Hematopoietic multipotent progenitor cell treated with erythropoietin and hydrocortisone succinate and interleukin-3 and kit ligand, for 8 days (in vitro differentiated cells): ENCODE measurements at places on chromosomes 1 and 21.

GRCh38 chr1:7519861-7520395 lies 251.2 kb upstream of the VAMP3 start:
- no peak for DNase-seq

GRCh38 chr1:175415129-175415712 lies 222.6 kb upstream of the KIAA0040 start:
- DNase-seq: no peak

- DNase-seq: no peak
Measured at GRCh38 chr1:9946315-9946714, 3.0 kb downstream of the NMNAT1 start.

DNA sequence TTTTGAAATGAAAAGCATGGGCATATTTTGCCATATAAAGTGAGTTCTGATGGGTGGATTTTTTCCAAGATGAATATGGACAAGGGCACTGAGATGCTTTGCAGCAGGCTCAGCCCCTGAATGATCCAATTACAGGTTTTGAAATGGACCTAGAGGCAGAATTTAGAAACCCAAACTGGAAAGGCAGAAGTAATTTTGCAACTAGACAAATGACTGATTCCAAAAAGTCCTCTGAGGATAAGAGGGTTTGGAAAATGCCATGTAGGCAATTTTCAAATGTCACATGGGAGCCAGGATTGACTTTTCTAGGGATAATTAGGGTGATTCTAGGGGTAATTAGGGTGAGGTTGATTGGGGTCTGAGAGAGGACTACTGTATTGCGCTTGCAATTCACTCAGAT lies 148.9 kb upstream of the ZNF648 start:
- DNase-seq: no peak

DNA sequence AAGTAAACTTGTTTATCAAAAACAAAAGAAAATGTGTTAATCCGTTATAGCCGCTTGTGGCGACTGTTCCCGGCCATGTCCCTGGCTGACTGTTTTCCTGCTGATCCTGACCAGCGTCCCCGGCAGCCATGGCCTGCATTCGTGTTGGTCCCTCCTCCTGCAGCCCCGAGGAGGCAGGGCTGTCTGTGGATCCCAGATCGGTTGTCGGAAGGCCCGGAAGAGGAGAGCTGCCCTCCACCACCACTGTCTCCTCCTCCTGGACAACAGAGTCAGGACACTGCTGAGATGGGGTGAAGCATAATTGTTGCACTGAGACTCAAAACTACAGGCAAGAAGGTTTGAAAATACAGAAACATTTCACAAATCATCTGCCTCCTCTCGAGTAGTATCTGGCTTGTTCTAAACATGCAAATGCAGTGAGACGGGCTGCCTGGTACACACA lies 3.6 kb upstream of the MXRA8 start:
- DNase-seq: no peak

DNA sequence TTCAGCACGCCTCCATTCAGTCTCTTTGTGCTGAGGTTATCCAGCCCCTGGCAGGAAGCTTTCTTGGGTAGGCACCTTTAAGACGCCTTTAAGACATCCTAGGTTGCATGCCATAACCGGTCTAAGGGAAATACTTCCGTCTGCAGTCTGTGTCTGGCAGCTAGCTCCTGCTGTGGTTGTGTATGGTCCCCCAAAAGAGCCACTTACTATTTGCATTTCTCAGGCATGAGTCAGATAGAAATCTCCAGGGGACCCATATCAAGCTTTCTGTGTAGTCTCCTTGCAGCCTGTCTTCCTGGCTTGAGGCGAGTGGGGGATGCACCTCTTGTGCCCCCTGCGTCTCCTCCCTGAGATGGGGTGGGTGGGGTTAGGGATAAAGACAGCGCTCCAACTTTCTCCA lies 10.0 kb upstream of the RYR2 start:
- DNase-seq: no peak

DNA sequence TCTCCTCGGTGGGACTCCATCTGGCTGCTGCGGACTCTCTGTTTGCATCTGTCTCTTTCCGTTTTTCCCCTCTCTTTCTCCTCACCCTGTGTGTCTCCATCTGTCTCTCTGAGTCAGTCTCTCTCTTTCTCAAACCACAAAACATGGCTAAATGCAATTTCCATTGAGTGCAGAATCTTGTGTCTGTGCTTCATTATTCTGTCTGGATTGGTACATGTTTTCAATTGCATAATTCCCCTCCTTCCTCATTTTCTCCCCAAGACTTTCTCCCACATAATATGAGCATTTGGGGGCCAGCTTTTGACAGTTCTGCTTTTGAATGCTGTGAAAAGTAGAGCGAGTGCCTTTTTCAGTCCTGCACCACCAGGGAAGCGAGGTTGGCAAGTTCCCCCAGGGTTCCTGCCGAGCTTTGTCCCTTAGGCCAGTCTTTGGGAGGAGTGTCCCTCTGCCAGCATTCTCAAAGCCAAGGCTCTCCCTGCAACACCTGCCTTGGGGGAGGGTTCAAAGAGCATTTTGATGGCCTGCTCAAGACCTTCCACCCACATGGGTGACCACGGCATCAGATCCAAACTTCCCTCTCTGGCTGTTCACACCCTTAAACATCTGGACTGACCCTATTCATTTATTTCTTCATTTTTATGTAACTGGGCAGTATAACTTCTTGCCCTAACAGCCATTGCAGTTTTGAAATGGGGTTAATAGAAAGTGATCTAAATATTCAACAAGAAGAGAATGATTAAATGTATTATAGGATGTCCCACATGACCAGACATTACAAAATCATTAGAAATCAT lies 32.8 kb upstream of the SCMH1 start:
- peak; percentile 13 for DNase-seq

GRCh38 chr1:219537223-219537631 lies 75.7 kb downstream of the ZC3H11B start:
- DNase-seq: no peak

DNA sequence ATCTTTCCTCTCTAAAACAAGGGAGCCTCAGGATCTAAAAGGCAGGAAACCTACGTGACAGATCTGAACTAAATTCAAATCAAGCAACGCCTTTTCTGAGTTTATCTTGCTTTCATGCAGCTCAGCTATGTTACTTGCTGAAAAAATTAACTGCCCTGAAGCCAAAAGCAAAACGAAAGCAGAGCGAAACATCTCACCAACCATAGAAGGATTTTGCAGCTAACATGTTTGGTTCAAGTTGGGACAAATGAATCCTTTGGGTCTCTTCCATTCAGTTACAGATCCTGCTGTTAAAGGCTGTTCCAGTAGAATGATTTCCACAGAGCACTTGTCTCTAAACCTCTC lies 482 bp downstream of the SLC2A5 start:
- DNase-seq: no peak

- DNase-seq: no peak
Measured at GRCh38 chr1:25654109-25654660, 37.6 kb downstream of the MAN1C1 start.

- no peak for DNase-seq
Measured at GRCh38 chr21:34217263-34217662, 143.9 kb downstream of the MRPS6 start.

DNA sequence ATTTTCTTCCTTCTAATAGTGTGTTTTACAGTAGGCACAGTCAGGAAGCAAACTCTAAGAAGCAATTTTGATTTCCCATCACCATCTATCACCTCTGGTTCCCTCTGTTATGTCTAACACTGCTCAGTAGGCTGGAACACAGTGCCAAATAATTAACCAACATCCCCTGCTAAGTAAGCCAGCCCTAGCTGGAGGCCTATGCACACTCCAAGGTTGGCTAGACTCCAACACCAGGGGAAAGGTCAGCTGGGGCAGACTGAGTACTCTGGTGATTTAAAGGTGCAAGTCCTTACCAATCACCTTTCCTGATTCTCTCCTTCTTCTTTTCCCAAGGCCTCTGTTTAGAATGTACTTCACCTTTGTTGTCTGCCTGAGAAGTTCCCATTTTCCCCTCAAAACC lies 46.5 kb upstream of the BEND5 start:
- DNase-seq: no peak

GRCh38 chr21:42454786-42455185 lies 41.2 kb downstream of the RSPH1 start:
- no peak for DNase-seq

DNA sequence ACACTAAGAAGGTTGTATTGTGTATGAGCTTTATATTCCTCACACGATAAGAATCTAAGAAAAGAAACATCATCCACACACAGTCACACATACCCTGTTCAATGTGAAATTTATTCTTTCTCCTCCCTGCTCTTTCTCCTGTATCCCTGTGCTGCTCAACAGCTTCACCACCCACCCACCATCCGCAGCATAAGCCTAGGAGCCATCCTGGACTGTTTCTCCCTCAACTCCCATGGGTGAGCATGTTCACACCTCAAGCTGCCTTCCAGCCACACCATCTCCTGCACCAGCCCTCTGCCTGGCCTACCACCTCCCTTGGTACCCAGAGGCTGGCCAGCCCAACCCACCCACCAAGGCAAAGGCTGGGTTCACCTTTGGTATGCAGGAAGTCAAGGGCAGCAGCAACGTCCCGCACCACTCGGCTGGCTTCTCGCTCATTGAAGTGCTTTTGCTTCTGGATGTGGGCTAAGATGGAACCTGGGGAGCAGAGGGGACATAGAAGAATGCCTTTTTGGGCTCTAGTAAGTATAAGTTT lies 20.3 kb upstream of the KNCN start:
- DNase-seq: no peak

- no peak for DNase-seq
Measured at GRCh38 chr1:231860221-231861088, 233.9 kb downstream of the DISC1 start.

DNA sequence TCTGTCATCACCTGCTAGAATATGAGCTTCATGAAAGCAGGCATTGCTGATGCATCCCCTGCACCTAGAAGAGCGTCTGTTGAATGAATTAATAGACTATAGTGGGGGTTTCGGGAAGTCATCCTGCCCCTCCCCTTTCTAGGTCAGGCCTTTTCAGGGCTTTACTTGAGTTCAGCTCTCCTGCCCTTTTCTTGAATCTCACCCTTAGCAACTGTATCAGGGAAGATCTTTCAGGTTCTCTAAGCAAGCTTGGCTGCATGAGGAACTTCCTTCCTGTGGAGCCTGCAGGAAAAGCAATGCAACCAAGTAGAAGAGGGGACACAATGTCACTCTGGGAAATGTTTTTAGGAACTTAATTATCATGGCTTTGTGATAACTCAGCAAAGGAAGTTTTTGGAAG lies 27.2 kb upstream of the KIAA0040 start:
- DNase-seq: no peak

DNA sequence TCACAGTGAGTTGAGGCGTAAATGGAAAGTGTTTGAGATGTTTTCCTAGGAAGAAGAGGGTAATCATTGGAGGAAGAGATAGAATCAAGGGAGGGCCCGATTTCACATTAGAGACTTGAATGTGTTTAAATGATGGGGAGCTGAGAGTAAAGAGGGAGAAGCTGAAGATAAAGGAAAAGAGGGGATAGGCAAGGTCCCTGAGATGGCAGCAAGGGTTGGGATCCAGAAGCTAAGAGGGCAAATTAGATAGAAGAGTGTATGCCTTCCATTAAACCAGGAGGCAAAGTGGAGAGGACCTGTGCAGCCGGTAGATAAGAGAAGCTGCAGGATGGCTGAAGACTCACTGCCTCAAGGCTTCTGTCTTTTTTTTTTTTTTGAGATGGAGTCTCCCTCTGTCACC lies 21.6 kb upstream of the CSF1 start:
- peak; percentile 72 for DNase-seq

GRCh38 chr1:34013136-34013535 lies 149.3 kb downstream of the HMGB4 start:
- no peak for DNase-seq

GRCh38 chr1:106978477-106979322 lies 77.8 kb upstream of the PRMT6 start:
- DNase-seq: no peak

GRCh38 chr1:153939476-153939875 lies 7.0 kb downstream of the DENND4B start:
- DNase-seq: no peak

DNA sequence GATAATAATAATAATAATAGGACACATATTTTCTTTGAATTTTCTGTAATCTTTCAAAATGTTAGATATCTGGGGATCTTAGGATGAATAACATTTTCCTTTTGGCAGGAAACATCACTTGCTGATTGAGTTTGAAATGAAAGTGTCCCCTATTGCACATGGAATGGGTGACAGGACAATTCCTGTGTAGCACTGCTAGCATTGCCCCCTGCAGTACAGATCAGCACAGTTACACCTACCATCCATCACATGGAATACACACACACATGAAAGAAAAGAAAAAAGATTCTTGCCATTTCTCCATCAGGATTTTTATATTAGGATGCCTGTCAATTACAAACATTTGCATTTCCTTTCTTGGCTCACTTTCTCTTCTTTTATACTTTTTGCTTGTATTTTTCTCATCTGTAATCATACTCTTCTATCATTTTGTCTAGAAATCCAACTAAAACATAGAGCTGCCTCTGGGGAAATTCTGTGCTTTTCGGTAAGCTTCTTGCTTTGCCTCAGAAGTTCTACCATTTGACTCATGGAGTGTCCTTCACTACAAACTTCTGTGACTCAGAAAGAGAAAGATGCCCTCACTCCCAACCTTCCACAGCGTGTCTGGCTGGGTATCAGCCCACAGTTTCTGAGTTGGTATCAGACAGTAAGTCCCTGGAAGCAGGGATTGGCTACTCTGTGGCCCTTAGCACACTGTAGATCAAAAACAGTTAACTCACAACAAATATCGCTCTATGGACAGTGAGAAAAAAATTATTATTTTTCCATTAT lies 641.2 kb downstream of the PTPRC start:
- DNase-seq: no peak

GRCh38 chr1:238319957-238320356 lies 429.2 kb upstream of the ZP4 start:
- no peak for DNase-seq

DNA sequence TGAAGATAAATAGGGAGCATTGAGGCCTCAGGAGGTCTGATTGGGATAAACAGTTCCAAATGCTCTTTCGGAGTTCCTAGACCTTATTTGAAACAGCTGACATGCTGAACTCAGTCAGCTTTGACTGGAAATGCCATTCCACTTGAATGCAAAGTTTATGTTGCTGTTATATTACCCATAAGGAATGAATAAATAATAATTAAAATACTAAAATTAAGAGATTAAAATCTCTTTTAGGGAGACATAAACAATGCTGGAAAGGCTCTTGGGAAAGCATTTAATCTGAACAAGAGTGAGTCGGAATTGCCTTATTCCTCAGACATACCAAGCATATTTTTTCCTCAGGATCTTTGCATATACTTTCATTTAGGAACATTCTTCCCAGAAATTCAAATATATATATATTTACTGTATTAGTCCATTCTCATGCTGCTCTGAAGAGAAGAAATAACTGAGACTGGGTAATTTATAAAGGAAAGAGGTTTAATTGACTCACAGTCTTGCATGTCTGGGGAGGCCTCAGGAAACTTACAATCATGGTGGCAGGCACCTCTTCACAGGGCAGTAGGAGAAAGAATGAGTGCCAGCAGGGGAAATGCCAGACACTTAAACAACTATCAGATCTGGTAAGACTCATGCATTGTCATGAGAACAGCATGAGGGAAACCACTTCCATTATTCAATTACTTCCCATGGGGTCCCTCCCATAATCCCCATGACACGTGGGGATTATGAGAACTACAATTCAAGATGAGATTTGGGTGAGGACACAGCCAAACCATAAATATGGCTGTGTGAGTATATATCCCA lies 318.2 kb upstream of the PLXNA2 start:
- no peak for DNase-seq

- no peak for DNase-seq
Measured at GRCh38 chr1:96034006-96034405, 687.6 kb upstream of the PTBP2 start.

GRCh38 chr21:27143476-27143875 lies 176.6 kb upstream of the ADAMTS5 start:
- DNase-seq: no peak
